ENCODE measurements at places on chromosomes 13 and 19.

- DNase-seq, result no peak
Measured at GRCh38 chr19:33398361-33399060, 25.0 kb downstream of the CEBPG start.

- DNase-seq, result no peak
Measured at GRCh38 chr19:39080431-39080830, 3.7 kb upstream of the ACP7 start.

DNA sequence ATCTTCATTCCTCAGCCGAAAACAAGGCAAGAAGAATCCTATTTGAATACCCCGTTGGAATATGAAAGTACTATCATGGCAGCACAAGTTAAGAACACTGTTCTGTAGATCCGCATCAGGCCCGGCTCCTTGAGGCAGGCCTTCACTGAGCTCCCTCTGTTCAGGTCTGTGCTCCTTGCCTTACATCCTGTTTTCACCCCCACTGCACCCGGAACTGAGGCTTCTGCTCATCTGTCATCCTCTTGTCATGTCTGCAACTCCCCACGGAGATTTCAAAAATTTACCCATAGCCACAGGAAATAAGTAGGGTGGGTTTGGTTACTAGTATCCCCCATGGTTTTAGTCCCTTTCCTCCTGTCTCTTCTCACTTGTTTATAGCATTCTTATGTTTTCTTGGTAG is 861.9 kb downstream of the GPC5 start:
- no peak for DNase-seq

DNA sequence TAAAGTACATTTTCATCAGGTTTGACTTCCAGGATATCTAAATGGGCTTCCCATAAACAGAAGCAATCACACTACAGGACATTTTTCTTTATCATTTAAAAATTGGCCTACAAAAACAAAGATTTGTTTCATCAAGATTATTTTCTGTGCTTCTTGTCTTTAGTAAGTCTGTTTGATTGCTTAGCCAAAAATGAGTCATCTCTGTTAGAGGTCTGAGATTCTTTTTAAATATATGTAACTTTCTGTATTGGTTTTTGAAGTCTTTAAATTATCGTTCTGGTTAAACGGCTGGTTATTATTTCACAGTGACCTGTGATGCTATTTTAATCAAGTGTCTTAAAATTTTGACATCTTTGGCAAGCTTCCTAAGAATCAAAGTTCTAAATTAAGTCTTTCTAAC is 62.7 kb downstream of the SLITRK1 start:
- DNase-seq, result no peak

- DNase-seq, result no peak
Measured at GRCh38 chr13:28041031-28041461, 52.6 kb upstream of the URAD start.

DNA sequence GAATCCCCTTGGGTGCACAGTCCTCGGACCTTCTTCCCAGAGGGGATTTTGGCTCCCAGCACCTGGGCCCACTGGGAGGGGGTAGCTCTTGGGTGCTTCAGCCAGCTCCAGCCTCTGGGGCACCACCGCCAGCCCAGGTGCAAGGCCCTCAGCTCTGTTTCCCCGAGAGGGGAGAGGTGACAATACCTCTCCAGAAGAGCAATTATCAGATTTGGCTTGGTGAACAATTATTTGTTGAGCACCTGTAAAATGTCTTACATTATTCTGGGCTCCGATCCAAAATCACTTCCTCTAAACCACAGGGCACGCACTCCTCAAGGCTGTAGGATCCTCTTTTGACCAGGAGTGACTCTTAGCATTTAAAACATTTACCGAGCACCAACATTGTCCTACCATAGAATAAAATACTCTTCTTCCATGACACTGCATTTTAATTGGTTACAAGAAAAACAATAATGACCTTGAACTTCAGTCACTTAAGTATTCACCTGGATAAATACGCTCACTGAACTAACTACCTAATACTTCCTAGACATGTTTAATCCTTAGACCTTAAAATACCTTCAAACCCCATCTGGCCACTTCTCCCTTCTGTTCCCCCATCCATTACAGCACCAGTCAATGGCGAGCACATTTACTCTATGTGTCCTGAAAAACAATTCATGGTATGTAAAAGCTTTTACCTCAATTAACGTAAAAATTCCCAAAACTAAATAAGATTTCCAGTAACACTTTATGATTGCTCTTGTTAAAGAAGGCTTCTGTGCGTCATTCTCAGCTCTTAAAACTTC is 54.8 kb downstream of the ABCC4 start:
- no peak for DNase-seq

DNA sequence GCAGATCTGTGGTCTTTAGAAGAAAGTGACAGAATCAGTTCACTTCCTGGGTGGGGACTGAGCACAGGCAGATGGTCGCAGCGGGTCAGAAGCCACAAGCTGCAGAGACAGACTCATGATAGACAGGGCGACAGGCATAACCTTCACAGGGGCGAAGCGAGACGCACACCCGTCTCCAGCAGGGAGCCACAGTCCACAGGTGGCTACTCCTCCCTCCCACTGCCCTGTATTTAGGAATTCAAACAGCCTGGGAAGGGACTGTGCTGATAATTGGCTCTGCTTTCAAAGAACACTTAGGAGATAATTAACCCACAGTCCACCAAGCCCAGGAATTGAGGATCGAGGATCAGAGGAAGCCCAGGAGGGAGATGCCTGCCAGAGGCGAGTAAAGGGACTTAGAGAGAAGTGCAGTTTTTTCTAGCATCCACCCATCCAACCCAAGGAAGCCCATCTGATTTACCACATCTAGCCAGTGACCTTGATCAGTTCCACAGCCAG is 23.2 kb downstream of the RFX2 start:
- no peak for DNase-seq

DNA sequence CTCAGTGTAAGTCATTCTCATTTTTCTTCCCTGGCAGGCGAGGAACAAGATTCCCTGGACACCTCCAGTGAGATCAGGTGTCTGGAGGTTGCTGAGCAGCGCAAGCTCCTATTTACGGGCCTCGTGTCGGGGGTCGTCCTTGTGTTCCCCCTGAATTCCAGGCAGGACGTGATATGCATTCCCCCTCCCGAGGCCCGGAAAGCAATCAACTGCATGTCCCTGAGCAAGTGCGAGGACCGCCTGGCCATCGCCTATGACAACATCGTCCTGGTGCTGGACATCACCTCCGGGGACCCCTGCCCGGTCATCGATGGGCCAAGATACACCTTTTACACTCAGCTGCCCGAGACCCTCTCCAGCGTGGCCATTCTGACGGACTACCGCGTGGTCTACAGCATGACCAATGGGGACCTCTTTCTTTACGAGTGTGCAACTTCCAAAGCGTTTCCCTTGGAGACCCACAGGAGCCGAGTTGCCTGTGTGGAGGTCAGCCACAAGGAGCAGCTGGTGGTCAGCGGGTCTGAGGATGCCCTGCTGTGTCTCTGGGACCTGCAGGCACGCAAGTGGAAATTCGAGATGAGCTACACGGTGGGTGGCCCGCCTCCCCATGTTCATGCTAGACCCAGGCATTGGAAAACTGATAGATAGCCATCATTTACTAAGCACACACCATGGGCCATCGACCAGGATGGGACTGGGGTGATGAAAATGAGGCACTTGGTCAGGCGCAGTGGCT is 21.5 kb upstream of the SIN3B start:
- no peak for DNase-seq

- DNase-seq, result no peak
Measured at GRCh38 chr13:64909184-64909583, 2321.0 kb downstream of the PCDH9 start.

DNA sequence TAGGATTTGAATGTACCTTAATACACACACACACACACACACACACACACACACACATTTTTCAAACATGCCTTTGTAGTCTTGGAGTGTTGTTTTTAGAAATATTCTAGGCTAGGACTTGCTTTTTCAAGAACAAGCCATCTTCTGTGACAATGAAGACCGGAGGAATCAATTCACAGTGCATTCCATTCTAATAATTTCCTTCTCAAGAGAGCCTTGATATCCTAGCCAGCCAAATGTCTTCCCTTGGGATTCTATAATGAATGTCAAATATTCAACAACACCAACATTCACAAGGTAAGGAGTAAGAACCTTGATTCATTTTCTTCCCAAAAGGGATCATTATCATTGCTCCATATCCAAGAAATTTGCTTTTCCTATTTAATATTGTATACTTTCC is 180.3 kb downstream of the SLITRK1 start:
- no peak for DNase-seq
